MV-4-11 (cell line): ENCODE measurements at places on chromosomes 5 and 9.

DNA sequence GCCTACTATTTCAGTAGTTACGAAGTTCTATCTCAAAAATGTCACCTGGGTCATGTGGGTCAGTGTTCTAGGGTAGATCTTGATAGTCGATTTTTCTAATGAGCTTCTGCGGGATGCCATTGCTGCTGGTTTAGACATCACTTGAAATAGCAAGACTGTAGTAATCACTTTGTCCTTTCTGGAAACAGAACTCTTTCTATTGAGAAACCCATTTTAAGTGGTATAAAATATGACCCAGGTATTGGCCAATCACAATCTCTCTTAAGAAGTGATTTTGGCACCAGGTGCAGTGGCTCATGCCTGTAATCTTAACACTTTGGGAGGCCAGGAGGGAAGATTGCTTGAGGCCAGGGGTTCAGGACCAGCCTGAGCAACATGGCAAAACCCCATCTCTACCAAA, 17.6 kb downstream of the ARRDC3 start:
- DNase-seq: no peak

DNA sequence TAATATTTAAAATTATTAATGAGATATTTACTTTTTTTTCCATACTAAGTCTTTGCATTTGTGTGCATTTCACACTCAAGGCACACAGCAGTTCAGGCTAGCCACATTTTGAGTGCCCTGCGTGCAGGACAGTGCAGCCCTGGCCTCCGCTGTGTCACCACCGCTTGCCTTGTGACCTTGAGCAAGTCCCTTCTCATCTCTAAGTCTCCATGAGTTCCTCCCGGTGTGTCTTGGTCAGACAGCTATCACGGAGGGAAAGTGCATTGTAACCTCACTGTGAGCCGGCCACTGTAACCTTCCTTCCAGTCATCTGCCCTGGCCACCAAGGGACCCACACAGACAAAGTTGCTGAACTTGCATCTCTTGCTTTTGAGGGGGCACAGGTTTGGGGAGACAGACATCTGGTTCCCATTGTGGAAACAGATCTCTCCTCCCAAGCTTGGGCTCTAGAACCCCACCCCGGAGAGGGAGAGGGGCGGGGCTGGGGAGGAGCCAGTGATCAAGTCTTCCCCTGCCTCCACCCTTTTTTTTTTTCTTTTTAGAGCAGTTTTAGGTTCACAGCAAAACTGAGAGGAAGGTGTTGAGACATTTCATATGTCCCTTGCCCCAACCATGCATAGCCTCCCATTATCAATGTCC, 96.8 kb downstream of the C9orf50 start:
- no peak for DNase-seq

DNA sequence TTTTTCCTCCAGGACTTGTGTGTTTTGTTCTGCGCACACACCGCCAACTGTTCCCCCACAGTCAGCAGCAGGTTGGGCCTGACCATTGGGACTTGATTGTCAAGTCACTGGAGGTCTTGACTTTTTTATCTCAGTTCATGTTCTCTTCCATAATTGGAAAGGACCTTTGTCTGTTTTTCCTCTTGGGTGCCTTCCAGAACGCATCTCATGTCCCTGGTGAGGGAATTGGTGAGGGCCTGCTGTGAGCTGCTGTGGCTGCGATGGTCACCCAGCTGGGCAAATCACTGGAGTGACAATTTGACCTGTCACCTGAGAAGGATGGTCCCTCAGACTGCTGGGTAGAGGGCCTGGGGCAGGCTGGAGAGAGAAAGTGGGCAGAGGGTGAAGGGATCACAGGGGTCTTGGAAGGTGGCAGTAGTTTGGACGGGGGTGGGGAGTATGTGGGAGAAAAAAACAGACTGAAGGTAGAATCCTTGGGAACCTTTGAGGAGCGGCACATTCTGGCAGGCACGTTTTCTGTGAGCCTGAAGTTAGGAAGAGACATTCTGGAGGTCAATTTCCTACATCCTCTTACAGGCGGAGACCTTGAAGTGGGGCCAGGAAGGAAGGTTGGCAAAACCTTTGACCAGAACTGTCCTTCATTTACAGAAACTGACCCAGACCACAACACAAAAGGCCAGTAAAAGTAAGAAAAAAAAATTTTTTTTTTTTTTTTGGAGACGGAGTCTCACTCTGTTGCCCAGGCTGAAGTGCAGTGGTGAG, 4.4 kb downstream of the CDK9 start:
- no peak for DNase-seq

- DNase-seq: no peak
Observed at GRCh38 chr5:149611326-149611725, 30.0 kb downstream of the ARHGEF37 start.

DNA sequence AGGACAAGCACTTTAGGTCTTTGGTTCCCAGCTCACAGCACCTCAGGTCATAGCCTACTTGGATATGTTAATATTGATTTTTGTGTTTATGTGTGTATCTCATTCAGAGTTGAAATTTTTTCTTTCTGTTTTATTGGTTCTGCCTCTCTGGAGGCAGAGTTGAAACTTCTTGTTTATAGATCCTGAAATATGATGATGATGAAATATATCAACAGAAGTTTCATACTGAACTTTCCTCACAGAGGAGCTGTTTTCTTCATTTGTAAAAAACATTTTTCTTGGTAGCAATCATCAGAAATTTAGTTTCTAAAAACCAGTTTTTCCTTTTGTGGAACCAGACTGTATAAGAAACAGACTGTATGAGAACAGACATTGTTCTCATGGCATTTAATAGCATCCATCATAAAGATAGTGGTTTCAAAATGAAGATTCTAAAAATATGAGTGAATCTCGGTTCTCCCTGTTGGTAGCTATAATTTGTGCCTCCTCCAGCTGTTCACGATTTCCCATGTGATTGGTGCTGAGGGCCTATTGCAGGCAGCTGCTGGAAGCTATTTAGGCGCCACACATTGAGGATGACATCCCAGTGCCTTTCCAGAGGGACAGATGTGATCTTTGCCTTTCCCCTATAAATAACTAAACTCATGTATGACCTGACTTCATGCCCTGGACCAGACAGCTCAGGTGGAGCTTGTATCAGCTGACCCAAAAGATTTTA, 39.5 kb upstream of the CFAP157 start:
- DNase-seq: peak; percentile 4

GRCh38 chr5:757931-758697, 26.4 kb downstream of the ZDHHC11B start:
- no peak for DNase-seq

GRCh38 chr9:31671011-31671410, 713.4 kb upstream of the ACO1 start:
- no peak for DNase-seq

- DNase-seq: no peak
Observed at GRCh38 chr5:24142341-24142740, 502.4 kb downstream of the CDH10 start.

DNA sequence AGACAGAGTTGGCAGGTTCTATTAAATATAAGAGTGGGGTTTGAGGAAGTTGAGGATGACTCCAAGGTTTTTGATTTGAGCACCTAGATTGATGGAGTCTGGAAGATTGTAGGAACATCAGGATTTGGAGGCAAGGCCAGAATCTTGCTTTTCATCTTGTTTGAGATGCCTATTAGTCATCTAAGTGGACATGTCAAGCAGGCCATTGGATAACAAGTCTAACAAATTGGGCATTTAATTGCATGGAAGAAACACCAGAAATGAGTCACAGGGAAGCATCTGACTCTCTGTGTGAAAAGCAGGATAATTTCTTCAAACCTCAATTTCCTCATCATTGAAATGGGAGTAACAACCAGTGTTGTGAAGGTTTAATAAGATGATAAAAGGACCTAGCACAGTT, 53.3 kb upstream of the ARL15 start:
- DNase-seq: no peak

DNA sequence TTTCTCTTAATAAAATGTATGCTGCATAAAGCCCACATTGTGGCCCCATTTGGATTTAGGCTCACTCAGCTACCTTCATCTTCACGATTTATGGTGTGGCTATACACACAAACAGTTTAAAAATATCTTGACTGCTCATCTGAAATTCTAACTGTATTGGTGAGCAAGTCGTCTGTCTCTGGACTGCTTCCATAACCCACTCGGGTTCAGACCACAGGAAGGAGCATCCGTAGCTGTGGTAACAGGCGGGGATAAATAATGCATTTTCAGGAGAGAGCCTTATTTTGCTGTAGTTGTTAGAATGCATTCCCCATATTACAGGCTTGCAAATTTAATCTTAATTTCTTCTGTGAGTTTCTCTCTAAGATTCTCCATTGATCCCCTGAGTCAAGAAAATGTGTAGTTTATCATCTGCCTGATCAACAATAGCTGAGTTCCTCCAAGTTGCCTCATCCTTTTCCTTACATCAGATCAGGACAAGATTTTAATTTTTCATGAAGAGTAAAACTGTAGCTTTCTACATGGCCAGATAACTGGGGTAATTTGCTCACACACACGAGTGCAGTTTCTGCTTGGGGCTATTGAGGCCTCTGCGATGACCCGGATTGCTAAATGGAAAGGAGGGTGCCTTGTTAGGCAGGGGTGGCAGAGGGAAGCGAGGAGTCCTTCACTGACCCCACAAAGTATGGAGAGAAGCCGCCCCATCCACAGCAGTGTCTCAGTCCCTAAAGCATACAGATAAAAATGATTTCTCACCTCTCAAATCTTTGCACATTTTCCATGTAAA, 133.9 kb downstream of the FSTL4 start:
- DNase-seq: no peak

DNA sequence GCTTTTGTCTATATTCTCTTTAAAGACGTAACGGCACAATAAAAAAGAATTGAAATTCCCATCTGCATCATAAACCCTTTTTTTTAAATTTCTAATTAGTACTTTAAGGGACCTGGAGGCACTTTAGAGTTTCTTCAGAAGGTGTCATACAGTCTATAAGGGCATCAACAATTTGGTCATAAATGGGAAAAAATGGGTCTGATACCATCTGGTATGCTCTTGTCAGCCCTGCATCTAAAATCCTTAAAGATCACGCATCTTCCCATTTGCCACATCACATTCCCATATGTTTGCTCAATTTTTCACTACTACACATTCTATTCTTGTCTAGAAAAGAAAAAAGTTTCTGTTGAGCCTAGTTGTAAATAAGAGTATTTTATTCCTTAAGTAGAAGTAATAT, 53.8 kb downstream of the COX7C start:
- no peak for DNase-seq

- DNase-seq: no peak
Observed at GRCh38 chr9:81979196-81979595, 9.4 kb upstream of the SPATA31D1 start.

DNA sequence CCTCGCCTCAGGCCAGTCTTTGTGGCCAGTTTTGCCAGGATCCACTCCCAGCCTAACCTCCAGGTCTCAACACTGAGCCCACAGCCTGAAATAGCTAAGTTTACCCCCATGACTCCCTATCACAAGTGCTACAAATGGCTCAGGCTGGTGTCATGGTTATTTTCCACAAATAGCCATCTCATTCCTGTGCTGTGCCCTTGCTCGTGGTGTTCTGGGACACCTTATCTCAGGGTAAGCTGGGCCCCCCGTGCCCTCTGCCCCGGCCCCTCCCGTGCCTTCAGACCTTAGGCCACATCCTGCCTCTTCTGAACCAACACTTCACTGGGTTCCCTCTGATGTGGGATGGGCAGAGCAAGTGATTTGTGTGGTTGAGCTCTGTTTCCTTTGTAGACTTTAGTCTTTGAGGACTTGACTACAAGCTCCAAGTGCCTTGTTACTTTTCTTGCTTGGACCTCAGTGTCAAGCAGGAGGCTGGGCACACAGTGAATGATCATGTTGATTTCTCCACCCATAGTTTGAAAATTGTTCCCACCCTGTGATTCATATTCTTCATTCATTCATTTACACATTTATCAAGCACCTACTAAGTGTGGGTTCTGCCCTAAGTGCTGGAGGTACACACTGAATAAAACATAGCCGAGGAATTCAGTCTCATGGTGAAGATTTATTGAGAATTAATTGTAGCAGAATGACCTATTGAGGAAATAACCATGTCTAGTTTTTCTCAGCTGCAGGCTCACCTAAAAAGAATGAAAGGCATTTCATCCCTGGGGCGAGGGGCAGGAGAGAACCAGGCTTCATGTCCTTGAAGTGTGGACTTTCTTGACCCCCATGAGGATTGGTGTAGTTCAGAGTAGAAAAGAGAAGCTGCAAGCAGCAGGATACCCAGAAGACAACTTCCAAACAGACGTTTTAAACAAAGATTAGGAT, 84.5 kb upstream of the CTNNA1 start:
- no peak for DNase-seq

DNA sequence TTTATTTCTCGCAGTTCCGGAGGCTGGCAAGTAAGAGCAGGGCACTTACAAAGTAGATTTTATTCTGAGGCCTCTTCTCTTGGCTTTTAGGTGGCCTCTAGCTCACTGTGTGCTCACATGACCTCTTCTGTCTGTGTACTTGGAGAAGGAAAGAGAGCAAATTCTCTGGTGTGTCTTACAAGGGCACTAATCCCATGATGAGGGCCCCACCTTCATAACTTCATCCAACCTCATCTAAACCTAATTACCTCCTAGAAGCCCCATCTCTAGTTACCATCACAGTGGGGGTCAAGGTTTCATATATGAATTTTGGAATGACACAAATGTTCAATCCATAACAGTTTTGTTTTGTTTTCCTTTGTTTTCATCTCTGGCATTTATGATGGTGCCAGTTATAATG, 376.1 kb downstream of the ADGRV1 start:
- no peak for DNase-seq

DNA sequence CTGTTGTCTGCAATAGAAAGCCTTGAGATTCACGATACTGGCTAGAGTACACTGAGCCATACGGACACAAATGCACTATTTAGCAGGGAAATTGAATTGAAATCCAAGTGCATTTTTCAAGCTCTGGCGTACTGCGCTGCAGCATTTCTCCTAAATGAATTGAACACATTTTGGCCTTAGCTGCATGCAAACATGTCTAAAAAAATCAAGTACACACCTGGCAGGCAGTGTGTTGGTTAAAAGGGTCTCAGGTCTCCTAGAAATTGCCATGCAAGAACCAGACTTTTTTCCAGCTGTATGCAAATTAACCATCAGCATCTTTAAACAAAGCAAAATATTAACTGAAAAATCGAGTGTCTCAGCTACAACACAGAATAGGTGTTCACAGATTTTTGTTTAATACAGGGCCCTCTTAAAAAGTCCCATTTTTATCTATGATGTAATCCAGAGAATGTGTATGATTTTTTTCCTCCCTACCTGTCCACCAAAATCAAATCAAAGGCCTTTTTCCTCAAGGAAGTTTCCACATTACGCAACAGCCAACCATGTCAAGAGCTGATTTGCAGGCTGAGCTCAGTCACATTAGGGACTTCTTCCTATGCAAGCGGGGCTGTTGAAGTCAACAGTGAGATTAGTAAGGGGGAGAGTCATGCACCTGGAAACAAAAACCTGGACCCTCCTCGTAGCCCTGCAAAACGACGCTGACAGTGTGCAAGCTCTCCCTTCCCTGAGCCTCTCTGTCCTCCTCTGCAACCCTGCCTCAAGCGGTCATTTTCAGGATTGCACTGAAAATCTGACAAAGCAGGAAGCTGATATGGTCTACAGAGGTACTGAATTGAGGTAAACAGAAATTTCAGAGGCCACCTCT, 14.1 kb upstream of the SFXN1 start:
- DNase-seq: peak; percentile 2

DNA sequence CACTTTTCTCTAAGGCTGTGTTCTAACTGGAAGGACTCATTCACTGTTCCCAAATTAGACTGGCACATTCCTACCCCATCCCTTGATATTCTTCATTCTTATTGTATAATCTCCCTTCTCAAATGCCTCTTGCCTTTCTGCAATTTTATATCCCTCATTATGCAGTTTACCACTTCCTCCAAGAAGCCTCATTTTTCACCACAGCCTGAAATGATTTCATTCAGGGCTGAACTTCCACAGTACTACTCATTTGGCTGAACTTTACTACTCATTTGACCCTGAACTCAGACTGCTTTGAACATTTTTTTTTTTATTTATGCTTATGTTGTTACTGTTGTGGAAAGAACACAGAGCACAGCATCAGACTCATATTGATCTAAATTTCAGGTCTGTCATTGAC, 32.7 kb downstream of the GRIA1 start:
- peak; percentile 8 for DNase-seq
